Stimulated activated CD4-positive, alpha-beta T cell treated with anti-CD3 and anti-CD28 coated beads, Interleukin-1b, Interleukin-23, amount 100 ng/mL, for 4 hours (primary cell): ENCODE measurements at places on chromosomes 12 and 14.

- no peak for DNase-seq
Observed at GRCh38 chr12:42442311-42442759, 116.4 kb downstream of the PPHLN1 start.

GRCh38 chr14:74829251-74829650, 46.7 kb downstream of the PROX2 start:
- DNase-seq, result no peak

- no peak for DNase-seq
Observed at GRCh38 chr12:31773223-31773750, 44.5 kb upstream of the AMN1 start.

DNA sequence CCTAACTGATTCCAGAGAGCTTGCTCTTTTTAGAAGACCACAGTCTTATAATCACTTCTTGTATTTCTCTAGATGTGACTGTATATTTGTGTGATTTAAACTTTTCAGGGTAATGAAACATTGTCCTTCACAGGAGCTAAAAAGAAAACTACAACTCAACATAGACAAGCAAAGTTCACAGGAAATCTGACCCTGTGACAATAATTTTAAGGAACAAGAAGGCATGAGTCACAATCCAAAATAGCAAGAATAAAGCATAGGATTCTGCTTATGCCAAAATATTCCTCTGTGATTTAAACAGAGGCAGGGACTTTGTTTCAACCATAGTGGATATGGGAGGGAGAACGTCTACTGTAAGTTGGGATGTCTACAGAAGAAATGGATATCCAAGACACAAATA, 44.3 kb downstream of the GPR65 start:
- DNase-seq, result no peak

DNA sequence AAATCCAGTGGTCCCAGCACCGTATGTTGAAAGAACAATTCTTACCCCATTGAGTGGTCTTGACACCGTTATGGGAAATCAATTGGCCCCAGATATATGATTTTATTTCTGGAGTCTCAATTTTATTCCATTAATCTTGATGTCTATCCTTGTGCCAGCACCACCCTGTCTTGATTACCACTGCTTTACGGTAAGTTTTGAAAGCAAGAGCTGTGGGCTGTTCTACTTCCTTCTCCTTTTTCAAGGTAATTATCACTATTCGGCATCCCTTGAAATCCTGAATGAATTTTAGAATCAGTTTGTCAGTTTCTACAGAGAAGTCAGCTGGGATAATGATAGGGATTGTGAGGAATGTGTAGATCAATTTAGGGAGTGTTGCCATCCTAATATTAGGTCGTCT, 160.8 kb upstream of the SFSWAP start:
- no peak for DNase-seq

- DNase-seq, result no peak
Observed at GRCh38 chr14:33377596-33378390, 439.1 kb downstream of the NPAS3 start.

GRCh38 chr14:75484711-75485429, 37.4 kb upstream of the BATF start:
- DNase-seq, result no peak

DNA sequence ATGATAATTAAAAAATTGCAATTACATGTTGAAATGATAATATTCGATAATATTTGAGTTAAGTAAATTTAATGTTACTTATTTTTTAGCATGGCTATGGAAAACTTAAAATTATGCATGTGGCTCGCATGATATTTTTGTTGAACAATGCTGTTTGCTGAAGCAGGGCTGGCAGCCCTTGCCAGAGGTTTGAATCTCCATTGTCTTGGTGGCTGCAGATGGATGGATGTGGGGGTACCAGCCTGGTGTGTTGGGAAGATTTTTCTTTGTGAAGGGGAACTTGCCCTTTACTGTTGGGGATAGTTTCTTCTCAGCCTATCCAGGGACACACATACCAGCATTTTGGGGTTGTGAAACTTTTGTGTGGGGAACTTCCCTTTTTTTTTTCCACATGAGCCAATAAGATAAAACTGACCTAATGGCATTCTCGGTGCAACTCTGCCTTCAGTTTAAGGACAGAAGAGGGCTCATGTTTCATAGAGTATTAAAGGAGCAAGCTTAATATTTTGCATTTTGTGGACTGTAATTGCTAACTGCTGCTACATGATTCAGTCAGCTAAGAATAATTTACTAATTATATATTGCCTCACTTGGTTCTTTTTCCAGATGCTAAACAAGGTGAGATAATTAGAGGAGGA, 8.8 kb downstream of the RASSF3 start:
- DNase-seq, result no peak

- no peak for DNase-seq
Observed at GRCh38 chr14:102095231-102095870, 8.5 kb upstream of the HSP90AA1 start.

- no peak for DNase-seq
Observed at GRCh38 chr12:122024132-122024785, 2.6 kb downstream of the BCL7A start.

DNA sequence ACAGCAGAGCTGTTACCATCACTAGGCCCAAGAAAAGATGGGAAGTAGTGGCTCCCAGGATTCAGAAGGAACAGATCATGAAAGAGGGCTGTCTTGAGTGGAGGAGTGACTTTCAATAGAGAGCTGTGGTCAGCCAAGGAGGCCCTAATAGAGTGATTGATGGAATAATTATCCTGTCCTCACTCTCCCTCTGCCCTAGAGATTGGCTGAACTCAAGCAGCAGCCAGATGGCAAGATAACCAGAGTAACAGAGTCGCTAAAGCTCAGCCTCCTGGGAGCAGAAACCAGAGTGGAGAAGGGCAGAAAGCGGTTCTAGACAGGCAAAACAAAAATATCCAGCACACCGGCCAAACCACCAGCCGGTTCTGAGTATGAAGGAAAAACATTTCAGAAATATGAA, 23.1 kb downstream of the GMFB start:
- DNase-seq, result no peak

DNA sequence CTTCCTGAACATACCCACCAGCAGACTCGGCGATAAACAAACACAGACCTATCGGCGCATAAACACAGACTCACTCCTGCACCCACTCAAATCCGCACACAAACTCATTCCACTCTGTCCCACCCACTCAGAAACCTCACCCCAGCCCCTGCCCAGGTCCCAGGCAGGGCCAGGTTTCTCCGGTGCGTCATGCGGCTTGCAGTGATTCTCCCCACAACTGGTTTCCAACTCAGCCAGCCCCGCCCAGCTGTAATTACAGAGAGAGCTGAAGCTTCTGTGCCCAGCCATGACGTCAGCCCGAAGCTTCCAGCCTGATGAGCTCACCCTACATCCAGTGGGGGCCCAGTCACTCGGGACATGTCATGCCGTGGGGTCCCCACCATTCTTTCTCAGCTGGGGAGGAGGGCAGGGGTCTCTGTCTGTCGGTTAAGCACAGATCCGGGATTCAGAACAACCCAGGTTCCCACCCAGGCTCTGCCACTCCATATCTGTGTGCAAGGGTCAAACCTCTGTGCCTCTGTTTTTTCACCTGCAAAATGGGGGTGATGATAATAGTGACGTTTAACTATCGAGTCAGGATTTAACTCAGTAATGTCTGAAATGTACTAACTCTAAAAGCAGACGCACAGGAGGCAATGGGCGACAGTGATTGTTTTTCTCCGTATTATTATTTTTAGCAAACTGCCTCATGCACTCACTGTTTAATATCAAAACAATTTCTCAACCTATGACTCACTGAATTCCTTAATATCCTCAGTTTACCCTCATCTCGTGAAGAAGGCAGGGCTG, 2.3 kb upstream of the HSPB8 start:
- DNase-seq, result no peak

DNA sequence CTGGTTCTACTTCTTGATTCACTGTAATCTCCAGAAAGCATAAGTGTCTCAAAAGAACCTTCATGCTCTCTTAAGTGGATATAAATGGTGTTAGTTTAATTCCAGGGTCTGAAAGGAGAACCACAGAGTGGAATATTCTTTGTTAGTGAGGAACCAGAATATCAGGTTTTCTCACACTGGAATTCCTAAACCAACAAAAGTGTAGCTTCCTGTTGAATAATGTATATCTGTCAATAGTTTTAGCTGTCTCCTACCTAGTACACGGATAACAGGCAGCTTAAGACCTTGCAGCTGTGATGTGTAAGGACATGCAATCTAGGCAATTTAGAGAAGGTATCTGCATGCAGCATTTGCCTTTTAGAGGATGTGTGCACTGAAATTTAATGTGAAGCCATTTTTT, 24.0 kb downstream of the LRIG3 start:
- DNase-seq, result no peak

- no peak for DNase-seq
Observed at GRCh38 chr12:19646599-19646998, 207.3 kb downstream of the AEBP2 start.

GRCh38 chr14:68041876-68042354, 222.3 kb downstream of the RAD51B start:
- DNase-seq, result no peak

GRCh38 chr12:108129017-108129812, at the start of gene WSCD2:
WSCD2 (plus strand) TSS chr12:108129288; CDS start chr12:108195833, 66,545 bp downstream.
- no peak for DNase-seq

GRCh38 chr12:110687396-110688169, 1.3 kb downstream of the HVCN1 start:
- no peak for DNase-seq

DNA sequence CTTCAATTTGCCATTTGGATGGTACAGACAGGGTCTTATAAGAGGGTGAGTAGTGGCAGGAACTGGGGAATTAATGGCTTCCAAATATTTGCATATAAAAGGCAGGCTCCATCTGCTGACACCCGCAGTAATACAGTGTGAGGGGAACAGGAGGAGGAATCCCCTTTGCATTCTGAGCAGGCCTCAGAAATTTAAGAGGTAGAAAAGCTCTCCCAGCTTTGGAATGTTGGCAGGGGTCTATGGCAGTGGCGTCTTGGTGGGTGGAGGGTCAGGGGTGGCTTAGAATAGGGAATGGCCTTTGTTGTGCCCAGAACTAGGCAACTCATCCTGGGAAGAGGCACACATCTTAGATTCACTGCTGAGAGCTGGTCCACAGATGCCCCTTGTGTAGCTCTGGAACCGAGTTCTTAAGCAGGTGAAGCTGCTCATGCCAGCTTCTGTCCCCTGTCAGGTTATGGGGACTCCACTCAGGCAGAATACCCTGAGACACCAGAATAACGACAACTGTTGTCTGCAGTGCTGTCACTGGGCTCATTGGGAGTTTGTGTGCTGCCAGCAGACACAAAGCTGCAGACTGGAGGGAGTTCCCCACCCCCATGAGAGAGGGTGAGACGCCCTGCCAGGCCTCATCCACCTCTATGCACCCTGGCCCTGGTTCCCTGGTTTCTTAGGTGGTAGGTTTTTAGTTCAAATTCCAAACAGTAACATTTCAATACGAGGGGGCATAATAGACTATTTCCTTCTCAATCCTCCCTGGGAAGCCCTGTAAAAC, 190.2 kb downstream of the MON2 start:
- DNase-seq, result no peak

DNA sequence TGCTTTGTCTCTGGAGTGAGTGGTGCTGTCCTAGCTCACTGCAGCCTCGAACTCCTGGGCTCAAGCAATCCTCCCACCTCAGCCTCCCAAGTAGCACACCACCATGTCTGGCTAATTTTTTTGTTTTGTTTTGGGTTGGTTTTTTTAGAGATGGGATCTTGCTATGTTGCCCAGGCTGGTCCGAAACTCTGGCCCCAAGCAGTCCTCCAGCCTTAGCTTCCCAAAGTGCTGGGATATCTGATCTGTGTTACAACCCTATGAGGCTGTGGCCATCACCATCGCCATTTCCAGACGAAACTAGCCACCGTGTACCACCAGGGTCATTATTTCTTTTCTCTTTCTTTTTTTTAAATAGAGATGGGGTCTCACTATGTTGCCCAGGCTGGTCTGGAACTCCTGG, 2.6 kb downstream of the IL31 start:
- no peak for DNase-seq

GRCh38 chr12:48086327-48086726, 19.6 kb downstream of the SENP1 start:
- DNase-seq, result no peak

DNA sequence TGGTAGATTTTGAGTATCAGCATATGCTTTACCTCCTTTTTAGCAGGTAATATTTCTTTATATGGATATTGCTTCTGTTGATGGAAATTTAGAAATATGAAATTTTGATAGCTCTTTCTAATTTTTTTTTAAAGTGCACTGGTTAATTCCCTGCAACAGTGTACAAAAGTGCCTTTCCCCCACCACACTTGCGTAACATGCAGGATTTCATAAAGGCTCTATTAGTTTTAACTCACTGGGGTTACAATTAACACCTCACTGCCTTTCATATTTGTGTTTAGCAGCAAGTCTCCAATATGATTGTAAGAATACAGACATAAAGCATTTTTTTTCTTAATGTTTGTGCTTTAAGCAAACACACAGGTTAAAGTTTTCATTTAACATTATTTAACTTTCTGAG, 25.6 kb downstream of the MNAT1 start:
- no peak for DNase-seq

- no peak for DNase-seq
Observed at GRCh38 chr12:68378872-68379606, 46.9 kb upstream of the MDM1 start.

GRCh38 chr12:1474041-1474573, 120.3 kb downstream of the FBXL14 start:
- no peak for DNase-seq

GRCh38 chr12:58537278-58537677, 383.0 kb downstream of the LRIG3 start:
- DNase-seq, result no peak

GRCh38 chr14:54135804-54136280, 179.2 kb upstream of the BMP4 start:
- no peak for DNase-seq

- DNase-seq, result no peak
Observed at GRCh38 chr12:24815114-24815423, 133.8 kb downstream of the BCAT1 start.

- DNase-seq, result no peak
Observed at GRCh38 chr14:102949062-102949800, 26.8 kb downstream of the AMN start.
